ENCODE measurements at places on chromosomes 6 and 20.

DNA sequence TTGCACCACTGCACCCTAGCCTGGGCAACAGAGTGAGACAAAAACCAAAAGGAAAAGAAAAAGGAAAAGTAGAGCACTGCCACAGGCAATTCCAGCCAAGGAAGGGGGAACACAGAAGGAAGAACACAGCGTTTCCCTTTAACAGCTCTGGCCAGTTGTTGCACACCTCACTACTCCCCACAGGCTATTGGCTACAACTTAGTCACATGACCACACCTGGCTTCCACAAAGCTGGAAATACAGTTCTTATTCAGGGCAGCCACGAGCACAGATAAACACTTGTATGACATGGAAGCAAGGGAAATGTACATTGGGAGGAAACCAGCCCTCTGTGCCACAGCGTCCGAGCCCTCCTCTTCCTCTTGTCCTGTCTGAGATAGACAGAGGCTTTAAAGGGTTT lies 249.0 kb upstream of the JARID2 start:
- DNase-seq: no peak

GRCh38 chr20:22248051-22248667 lies 336.2 kb downstream of the FOXA2 start:
- DNase-seq: no peak

- no peak for DNase-seq
Measured at GRCh38 chr20:46438156-46438750, 31.8 kb upstream of the ELMO2 start.

DNA sequence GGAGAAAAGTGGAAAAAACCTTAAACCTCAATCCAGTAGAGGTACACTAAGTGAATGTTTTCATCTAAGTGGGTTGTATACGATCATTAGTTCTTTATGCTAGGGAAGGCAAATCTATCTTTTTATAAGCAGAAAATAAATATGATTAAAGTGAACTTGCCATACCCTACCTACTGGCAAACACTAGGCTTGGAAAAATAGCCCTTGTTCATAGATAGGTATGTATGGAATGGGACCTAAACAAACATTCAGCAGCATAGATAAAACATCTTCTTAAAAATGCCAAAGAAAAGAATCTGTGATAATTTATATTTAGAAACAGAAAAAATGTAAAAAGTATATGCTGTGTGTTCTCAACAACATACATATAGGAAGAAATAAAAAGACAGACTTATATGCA lies 18.8 kb downstream of the REV3L start:
- no peak for DNase-seq

GRCh38 chr6:118758946-118759345 lies 107.6 kb upstream of the CEP85L start:
- no peak for DNase-seq

DNA sequence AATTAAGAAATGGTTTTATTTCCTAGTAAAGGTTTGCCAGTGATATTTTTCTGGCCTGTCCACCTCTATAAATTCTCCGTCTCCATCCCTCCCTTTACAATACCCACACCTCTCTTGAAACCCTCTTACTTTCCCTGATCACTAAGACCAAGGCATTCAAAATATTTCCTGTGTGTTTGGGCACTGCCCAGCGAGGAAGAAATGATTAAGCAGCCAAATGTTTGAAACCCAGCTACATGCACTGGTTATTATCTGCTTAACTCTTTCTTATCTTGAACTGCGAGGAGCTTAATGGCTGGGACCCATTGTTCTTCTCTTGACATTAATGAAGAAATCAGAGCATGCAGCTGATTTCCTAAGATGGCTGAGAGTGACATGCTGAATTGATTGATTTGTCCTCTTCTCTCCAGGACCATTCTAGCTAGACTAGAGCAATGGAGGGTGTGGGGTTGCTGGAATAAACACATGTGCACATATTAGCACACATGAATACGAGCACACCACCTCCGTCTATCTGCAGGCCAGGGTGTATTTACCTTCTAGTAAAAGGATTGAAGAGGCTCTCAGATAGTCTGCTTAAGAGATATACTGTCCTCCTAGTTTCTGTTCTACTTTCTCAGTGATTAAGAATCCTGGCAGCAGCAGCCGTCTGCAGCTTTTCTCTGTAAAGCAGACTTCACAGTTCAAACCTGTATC lies 46.1 kb upstream of the PRDM1 start:
- DNase-seq: no peak

DNA sequence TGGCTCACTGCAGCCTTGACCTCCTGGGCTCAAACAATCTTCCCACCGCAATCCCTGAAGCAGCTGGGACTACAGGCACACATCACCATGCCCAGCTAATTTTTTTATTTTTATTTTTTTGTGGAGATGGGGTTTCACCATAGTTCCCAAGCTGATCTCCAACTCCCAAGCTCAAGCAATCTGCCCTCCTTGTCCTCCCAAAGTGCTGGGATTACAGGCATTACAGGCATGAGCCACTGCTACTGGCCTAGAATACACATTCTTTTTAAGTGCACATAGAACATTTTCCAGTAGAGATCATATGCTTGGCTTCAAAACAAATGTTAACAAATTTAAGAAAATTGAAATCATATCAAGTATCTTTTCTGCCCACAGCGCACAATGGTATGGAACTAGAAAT lies 176.8 kb upstream of the MARCKS start:
- no peak for DNase-seq

DNA sequence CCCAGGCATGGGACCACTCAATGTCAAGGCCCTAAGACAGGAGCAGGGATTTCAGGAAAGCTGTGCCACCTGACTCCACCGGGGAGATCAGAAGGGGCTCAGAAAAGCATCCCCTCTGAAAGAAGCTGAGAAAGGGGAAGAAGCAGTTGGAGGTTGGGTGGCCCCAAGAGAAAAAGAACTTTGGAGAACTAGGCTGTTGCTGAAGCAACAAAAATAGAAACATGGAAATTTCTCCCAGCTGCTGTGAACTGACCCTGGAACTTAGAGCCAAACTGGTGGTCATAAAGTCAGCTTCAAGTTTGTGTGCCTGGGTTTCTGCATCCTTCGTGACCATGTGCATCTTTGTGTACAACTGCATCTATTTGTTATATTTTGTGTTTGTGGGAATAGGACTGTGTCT lies 534.5 kb downstream of the MAFB start:
- no peak for DNase-seq

- DNase-seq: no peak
Measured at GRCh38 chr20:47043086-47043485, 148.4 kb downstream of the EYA2 start.

- no peak for DNase-seq
Measured at GRCh38 chr20:14234666-14235295, 102.6 kb downstream of the FLRT3 start.

- DNase-seq: no peak
Measured at GRCh38 chr20:53087037-53087777, 115.0 kb downstream of the TSHZ2 start.

- DNase-seq: no peak
Measured at GRCh38 chr20:14897608-14898007, 560.2 kb upstream of the FLRT3 start.

- no peak for DNase-seq
Measured at GRCh38 chr6:9412951-9413559, 977.7 kb upstream of the SLC35B3 start.

DNA sequence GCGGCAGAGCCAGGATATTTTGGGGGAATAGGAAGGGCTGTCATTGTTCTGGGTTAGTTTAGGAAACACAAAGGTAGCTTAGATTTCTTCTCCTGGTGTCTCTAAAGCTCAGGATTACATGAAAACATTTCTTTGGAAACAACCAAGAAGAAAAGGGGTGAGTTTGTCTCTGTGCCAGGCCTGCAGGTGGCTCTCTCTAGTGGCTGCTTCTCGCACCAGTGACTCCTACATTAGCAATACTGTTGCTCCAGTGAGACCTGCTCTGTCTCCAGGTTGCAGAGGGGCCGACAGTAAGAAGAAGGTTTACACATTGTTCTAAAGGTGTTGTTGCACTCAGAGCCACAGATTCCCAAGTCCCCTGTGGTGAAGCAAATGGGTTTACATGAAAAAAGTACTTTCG lies 104.6 kb upstream of the GLP1R start:
- DNase-seq: no peak

DNA sequence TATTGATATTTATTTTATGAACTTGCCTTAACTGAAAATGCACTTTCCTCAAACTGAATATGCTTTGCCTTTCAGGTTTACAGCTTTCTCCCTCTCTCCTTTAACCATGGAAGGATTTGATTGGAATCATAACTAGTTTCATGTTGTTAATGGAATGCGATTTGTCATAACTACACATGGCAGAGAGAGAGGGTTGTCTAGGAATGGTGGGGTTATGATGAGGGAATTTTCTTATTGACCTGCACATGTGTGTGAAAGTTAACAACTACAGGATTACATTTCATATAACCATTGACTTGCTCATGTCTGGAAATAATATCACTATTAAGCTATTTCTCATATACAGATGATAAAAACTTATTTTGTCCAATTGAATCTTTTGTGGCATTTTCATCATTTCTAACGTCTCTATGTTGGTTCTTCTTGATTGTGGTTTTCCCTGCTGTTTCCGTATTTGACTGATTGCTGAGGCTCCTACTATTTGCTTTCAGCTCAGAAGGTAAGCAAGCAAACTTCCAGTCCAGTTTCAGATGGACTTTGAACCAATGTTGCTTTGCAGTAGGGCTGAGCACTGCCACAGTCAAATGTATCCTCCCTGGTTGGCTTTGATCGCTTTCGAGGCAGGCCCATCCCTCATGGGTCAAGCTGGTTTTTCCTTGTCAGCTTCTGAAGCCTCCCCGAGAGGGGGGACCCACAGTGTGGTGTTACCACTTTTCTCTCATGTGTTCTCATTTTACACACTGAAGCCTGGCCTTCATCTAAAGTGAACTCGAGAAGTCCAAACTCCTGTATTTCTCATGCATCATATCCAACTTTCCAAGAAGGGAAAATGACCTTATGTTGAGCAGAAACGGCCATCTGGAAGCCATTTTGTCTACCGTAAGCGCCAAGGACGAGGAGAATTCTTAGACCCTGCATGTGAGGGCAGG lies 7.6 kb upstream of the CCN2 start:
- no peak for DNase-seq

DNA sequence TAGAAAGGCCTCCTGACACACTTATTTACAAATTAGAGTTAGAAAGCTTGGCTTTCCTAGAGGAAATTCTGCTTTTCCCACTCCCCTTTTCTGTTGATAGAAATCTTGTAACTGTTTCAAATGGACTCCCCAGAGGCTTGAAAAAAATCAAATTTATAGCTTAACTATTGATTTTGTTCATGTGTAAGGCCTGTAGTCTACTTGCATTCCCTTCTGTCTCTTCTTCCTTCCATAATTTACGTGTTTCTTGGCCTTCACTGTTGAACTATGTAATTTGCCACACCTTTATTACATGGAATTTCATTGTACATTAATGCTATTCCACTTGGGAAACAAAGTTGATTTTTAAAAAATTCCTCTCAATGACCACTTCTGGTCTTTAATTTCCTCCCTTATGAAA lies 81.4 kb downstream of the LAMP5 start:
- DNase-seq: no peak

- DNase-seq: no peak
Measured at GRCh38 chr6:37368961-37369320, 15.2 kb downstream of the RNF8 start.

DNA sequence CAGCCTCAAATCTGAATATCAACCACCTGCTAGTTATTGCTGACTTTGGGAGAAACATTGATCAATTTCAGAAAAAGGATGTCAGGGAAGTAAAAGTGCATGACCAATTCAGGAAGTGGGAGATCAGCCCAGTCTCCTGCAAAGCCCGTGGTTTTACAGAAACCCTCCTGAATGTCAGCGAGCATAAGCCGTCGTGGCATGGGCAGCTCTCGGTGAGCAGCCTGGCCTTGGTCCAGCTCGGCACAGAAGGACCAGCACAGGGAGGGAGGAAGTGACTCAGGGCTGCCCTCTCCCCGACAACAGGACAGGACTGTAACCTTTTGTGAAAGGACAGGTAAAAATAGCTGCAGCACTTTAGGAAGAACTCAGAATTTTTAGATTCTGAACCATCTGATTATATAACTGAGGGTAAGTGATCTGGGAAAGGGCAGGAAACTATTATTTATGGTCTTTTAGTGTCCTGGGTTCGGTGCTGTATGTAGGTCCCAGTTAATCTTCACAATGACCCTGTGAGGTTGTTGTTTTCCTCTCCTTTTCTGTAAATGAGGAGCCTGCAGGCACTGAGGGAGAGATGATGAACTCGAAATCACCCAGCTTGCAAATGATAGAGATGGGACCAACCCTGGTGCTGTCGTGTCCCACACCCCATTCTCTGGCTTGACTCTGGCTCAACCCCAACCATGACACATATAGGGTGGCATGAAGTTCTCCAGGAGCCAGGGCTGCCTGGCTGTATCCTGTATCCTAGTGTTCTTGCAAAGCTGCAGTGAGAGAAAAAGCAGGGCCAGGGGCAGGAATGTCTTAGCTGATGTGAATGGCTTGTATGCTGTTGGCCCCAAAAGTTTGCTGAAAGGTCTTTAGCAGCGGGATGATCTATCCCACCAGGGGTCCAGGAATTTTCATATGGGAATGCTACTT lies 37.6 kb downstream of the NRN1 start:
- DNase-seq: no peak

- DNase-seq: no peak
Measured at GRCh38 chr20:24477831-24478547, 8.6 kb downstream of the SYNDIG1 start.

DNA sequence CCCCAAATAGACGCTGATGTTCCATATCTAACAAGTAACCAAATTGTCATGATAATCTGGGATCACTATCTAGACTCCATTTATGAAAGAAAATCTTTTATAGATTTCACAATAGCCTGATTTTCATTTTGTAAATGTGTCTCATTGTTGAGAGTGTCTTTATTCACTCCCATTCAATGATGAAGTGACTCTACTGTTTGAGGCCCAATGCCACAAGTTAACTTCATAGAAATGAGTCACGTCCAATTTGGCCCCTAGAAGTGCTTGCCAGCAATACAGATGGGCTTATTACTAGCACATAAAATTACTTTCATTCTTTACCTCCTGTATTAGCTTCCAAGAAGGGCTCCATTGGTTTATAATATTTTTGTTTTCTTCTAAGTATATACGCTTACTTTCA lies 6.3 kb downstream of the IPCEF1 start:
- DNase-seq: no peak

- DNase-seq: no peak
Measured at GRCh38 chr6:116145803-116146675, 20.1 kb upstream of the COL10A1 start.

DNA sequence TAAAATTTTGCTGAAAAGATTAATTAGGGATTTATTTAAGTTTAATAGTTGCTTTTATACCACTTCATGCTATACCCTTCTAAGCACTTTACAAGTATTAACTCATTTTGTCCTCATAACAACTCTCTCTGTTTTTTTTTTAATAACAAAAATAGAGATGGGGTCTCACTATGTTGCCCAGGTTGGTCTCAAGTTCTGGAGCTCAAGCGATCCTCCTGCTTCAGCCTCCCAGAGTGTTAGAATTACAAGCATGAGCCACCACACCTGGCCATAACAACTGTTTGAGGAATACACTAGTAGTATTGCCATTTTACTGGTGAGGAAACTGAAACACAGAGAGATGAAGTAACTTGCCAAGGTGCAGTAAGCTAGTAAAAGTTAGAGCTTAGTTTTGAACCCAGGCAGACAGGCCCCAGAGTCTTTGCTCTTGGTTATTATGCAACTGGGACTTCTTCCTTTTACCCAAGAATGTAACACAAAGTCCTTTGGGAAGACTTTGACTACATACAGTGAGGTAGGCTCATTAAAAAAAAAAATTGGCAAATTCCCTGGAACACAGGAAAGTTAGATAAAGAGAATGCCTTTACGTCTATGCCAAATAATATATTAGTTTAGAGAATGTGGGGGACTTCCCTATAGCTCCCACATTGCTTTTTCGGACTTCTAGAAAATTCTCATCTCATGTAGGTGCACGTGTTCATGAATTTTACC lies 11.4 kb downstream of the ANKS1A start:
- no peak for DNase-seq

- no peak for DNase-seq
Measured at GRCh38 chr6:23446469-23446967, 679.5 kb upstream of the NRSN1 start.
